Activated T-helper 9 cell treated with anti-CD3 and anti-CD28 coated beads, Interleukin-2, amount 50 U/mL, for 16 hours (primary cell): ENCODE measurements at places on chromosomes 4 and X.

GRCh38 chr4:123937581-123937980, 541.0 kb downstream of the SPRY1 start:
- DNase-seq: no peak

- no peak for DNase-seq
Observed at GRCh38 chrX:40084471-40085101, 13.2 kb downstream of the BCOR start.

- no peak for DNase-seq
Observed at GRCh38 chrX:152450076-152450475, 1.0 kb downstream of the GABRA3 start.

DNA sequence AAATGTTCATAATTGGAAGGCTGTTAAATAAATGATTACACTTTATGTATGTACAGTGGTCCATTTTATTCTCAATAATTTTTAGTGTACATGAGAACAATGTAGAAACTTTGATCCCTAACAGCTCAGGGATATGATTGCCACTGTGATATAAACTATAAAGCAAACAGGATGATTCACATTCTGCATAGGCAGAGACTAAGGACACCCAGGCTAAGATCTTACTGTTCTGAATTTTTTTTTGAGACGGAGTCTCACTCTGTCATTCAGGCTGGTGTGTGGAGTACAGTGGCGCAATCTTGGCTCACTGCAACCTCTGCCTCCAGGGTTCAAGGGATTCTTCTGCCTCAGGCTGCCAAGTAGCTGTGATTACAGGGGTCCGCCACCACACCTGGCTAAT, 186.6 kb downstream of the PDGFC start:
- no peak for DNase-seq

GRCh38 chr4:794900-795725, 30.8 kb downstream of the CPLX1 start:
- DNase-seq: no peak

DNA sequence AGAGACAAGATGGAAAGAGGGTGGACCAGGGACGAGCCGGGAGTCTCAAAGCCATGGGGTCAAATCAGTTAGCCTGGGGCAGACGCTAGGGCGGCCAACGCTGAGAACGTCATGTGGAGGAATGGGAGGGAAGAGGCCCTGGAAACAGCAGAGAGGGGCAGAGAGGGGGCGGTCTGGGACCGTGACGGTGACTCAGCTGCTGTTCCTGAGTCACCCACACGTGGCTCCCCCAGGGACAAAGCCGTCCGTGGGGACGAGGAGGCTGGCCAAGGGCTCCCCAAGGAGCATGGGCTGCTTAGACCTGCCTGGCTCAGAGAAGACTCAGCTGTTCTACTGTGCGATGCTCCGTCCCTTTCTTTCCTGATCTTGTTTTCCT, 108.4 kb upstream of the LRPAP1 start:
- DNase-seq: no peak

DNA sequence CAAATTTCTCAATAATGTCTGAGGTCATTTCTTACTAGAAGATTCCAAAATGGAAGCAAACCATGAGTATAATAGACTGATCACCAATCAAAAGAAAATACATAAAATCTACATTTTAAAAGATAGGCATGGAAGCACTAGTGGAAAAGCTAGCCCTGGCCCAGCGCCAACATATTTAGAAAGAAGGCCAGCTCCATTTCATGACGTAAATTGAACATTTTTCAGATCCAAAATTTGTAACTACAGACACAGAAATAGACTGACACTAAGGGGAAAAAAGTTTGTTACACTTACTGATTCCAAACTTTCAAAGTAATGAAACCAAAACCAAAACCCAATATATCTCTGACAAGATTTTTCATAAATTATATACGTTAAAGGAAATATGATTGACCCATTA, 117.7 kb downstream of the ADAMTS3 start:
- no peak for DNase-seq

- no peak for DNase-seq
Observed at GRCh38 chrX:1400049-1400448, 8.1 kb upstream of the SLC25A6 start.

- no peak for DNase-seq
Observed at GRCh38 chrX:31606771-31607170, 534.9 kb upstream of the FTHL17 start.

DNA sequence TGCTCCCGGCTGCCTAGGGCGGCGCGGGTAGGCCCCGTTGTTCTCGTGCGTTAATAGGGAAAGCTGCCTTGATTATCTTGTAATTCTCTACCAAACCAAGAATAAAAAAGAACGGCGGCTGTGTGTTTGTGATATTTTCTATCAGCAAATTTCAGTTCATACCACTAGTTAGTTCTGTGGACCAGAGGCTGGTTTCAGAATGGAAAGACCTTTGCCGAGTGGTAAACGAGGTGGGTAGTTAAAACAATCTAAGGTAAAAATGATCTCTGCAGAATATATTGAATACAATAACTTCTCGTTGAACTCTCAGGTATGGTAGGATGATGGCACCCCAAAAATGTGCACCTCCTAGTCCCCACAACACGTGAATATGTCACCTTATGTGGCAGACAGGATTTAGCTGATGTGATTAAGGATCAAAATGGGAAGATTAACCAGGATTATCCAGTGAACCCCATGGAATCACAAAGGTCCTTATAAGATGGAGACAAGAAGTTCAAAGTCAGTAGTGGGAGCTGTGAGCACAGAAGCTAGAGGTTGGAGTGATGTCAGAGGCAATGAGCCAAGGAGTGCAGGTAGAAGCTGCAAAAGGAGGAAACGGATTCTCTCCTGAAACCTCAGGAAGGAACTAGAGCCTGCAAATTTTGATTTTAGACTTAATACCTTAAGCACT, 574 bp upstream of the CFAP97 start:
- no peak for DNase-seq

DNA sequence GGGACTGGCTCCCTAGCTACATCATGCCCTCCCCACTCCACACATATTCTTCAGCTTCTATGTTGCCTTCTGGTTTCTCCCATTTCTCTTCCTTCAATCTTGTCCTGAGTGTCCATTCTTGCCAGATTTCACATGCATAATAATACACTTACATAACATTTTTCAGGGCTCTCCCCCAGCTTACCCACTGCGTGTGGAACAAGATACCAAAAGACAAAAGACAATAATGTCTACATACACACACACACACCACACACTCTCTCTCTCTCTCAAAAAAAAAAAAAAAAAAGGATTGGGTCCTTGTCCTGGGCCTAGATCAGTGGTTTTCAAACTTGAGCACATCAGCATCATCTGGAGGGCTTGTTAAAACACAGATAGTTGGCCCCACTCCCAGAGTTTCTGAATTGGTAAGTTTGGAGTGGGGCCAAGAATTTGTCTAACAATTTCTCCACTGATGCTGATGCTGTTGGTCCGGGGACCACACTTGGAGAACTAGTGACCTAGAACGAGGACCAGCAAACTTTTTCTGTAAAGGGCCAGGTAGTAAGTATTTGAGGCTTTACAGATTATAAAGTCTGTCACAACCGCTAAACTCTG, 6.5 kb upstream of the SMARCA1 start:
- no peak for DNase-seq

- DNase-seq: no peak
Observed at GRCh38 chr4:147096667-147097604, 151.3 kb upstream of the TTC29 start.

DNA sequence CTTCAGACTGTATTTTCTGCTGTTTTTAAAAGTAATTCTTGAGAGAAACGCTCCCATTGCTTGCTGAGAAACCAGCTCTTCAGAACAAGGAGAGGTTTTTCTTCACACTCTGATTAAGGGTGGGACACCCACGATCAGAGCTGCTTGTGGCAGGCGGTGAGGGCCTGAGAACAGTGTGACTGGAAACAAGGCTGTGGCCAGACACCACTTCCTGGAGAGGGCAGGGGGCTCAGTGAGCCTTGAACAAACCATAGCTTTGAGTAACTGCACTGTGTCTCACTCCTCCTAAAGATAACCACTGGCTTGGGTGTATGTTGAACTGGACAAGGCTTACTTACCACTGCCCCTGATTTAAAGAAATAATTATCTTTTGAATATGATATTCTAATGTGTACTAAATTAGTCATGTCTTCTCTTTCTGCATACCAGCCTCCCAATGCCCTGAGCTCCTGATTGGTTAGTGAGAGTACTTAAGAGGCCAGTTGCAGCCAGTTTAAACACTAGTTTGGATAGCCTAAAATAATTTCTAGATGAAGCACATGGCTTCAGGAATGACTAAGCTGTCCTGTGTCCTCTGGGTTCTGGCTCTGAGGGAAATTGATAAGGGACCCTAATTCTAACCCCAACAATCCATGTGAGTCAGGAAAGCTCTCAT, 3.7 kb upstream of the GPR82 start:
- DNase-seq: peak; percentile 19

- no peak for DNase-seq
Observed at GRCh38 chrX:915427-916229, 285.0 kb downstream of the SHOX start.

DNA sequence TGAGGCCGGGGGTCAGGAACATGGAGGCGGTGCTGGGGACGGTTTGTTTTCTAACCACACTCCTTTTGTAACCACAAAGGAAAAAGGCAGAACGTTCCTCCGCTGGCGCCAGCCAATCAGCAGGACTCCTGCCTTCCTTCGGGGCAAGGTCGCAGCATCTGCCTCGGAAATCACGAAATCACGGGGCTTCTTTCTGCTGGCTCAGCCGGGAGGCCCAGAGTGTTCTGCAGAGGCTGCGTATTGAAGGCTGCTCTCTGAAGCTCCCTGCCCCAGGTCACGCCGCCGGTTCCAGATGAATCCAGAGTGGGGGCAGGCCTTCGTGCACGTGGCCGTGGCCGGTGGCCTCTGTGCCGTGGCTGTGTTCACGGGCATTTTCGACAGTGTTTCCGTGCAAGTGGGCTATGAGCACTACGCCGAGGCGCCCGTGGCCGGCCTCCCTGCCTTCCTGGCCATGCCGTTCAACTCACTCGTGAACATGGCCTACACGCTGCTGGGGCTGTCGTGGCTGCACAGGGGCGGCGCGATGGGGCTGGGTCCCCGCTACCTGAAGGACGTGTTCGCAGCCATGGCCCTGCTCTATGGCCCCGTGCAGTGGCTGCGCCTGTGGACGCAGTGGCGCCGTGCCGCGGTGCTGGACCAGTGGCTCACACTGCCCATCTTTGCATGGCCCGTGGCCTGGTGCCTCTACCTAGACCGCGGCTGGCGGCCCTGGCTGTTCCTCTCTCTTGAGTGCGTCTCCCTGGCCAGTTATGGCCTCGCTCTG, 9.4 kb downstream of the TMEM187 start:
- DNase-seq: no peak

DNA sequence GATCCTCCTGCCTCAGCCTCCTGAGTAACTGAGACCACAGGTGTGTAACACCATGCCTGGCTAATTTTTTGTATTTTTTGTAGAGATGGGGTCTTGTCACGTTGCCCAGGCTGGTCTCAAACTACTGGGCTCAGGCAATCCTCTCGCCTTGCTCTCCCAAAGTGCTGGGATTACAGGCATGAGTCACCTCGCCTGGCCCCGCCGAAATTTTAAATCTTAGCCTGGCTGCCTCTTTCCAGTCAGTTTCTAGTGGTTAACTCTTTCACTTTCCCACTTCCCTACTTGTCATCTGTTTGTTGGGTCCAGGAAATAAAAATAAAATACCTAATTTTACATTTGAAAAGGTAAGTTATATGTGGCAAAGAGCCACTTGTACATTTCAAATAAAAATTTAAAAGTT, 62.4 kb downstream of the TMEM165 start:
- DNase-seq: no peak

DNA sequence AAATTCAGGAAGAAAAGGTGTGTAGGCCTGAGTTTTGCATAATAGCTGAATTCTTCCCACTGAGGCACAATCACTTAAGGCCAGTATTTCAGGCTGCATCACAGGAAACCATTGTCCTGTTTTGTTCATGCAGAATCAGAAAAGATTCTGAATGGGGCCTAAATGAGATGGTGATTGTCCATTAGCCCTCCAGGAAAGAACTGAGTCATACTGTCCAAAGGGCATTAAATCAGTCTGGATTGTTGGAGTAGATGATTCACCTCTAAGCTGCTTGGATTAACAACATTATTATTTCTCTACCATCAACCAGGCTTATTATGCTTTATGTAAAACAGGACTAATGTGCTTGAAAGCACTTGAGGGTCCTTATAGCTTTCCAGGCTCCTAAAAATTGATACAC, 36.2 kb downstream of the CT47B1 start:
- no peak for DNase-seq

GRCh38 chrX:24333371-24333770, 19.5 kb upstream of the SUPT20HL2 start:
- no peak for DNase-seq

- DNase-seq: no peak
Observed at GRCh38 chr4:89482251-89482650, 174.7 kb upstream of the GPRIN3 start.

DNA sequence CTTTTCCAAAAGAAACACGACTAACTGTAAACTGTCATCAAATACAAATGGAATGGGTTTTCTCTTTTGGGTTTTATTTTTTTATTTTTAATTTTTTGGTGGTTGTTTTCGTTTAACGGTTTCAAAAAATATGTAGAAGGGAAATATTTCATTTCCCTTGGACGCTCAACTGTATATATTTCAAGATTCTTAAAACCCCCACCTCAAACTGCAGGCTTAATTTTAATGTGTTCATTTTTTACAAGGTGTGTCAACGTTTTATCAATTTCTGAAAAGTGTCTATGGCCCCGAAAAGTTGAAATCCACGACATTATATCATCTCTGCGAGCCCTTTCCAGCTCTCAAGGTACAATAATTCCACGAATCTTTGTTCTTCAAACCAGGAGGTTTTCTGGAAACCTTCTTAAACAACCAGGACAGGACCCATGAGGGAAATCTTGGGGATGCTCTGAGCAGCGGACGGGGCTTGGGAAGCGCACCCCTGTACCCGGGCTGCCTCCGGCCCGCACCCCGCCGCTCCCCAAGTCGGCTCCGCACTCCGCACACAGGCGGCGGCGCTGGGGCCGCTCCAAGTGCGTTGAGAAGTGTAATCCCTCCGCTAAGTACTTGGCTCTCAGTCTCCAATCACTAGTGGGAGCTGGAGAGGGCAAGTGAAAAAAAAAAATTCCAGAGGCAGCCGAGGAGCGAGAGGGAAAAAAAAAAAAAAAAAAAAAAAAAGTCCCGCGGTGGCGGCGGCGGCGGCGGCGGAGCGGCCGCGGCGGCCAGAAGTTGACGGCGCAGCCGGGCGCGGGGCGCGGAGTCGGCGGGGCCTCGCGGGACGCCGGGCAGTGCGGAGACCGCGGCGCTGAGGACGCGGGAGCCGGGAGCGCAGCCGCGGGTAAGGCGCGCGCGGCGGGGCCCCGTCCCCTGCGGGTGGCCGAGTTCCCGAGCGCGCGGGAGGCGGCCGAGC, at the start of gene BMPR1B:
BMPR1B (plus strand) TSS at position 764 of the 949 bp plus-strand sequence. CDS start 346,470 bp downstream, outside the sequence.
- DNase-seq: no peak

DNA sequence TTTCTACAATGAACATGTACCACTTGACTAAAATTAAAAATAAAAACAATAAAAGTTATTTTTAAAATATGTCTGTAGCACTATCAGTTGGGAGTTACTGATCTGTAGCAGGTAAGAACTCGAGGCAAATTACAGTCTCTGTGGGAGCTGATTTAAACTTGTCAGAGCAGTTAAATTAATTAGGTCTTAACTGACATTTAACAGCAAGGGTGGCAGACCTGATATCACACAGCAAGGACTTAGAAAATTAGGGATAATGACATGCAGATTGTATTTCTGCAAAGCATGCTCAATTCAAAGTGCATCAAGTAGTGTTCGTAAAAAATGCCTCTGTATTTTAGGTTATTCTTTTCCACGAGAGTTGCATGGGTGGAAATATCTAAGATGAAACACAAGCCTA, 208.9 kb downstream of the SPATA18 start:
- no peak for DNase-seq
